ENCODE measurements at places on chromosomes 5 and 9.

DNA sequence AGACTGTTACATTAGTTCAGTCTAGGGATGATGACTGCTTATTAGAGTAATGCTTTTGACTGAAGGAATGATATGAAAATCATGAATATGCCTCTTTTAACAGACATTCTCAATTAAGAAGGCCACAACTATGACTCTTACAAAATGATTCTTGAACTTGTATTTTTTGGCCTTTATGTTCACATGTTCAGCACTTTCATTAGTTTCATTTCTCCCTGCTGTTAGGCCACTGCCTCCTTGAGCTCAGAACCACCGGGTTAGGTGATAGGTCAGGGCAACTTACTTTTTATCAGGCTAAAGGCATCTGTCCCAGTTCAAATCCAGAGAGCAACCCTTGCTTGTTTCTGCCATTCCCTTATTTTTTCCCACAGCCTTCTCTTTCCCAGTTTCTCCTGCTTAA is 235.2 kb upstream of the ELL2 start:
- no peak for DNase-seq

DNA sequence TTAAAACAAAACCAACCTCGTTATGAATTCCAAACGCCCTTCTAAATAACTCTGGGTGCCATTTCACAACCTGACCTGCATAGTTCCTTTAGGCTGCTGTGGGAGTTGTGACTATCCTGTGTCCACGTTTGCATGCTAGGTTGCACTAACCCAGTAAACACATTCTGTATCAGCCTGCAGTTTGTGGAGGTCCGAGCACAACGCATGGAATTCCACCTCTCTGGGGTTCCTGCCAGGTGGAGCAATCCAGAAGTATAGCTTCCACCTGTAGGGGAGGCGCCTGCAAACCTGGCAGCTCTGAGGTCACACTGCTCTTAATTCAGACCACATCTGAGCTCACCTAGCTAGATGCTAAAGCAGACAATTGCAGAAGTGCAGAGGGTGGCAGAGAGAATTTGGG is 57.2 kb downstream of the MARCHF3 start:
- DNase-seq = no peak

- no peak for DNase-seq
Measured at GRCh38 chr9:97721396-97721795, 24.3 kb upstream of the XPA start.

GRCh38 chr5:127685662-127686061 is 17.5 kb upstream of the CCDC192 start:
- DNase-seq = no peak

DNA sequence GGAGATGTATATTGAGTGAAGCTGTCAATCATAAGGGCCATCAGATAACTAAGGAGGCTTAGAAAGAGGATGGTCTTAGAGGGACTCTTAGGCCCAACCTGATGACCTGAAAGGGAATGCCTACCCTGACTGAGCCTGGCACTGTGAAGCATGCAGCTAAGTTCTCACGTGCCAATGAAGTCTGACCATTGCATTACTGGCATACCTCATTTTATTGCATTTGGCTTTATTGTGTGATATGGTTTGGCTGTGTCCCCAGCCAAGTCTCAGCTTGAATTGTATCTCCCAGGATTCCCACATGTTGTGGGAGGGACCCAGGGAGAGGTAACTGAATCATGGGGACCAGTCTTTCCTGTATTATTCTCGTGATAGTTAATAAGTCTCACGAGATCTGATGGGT is 421.6 kb upstream of the SGCD start:
- no peak for DNase-seq

DNA sequence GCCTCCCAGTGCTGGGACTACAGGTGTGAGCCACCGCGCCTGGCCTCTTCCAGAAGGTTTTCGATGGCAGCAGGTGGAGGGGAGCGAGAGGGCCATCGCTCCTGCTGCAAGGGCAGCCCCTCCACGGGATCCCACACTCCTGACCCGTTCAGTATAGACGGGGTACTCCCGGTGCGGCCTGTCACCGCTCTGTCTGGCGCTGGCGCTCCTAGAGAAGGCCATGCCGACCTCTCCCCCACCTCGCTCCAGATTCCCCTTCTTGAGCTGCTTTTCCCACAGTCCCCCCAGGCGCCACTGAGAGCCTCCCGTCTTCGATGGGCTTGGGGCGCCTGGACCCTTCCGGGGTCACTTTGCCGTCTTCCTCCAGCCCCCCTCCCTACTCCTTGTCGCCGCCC is 4.3 kb upstream of the SQSTM1 start:
- no peak for DNase-seq

- DNase-seq = peak; percentile 33
Measured at GRCh38 chr5:86679529-86679928, 61.8 kb downstream of the COX7C start.

GRCh38 chr5:42035526-42035925 is 110.4 kb downstream of the FBXO4 start:
- DNase-seq = no peak

GRCh38 chr9:105830461-105830860 is 136.1 kb downstream of the TMEM38B start:
- no peak for DNase-seq

GRCh38 chr5:149149942-149150341 is 8.6 kb downstream of the ABLIM3 start:
- DNase-seq = no peak

DNA sequence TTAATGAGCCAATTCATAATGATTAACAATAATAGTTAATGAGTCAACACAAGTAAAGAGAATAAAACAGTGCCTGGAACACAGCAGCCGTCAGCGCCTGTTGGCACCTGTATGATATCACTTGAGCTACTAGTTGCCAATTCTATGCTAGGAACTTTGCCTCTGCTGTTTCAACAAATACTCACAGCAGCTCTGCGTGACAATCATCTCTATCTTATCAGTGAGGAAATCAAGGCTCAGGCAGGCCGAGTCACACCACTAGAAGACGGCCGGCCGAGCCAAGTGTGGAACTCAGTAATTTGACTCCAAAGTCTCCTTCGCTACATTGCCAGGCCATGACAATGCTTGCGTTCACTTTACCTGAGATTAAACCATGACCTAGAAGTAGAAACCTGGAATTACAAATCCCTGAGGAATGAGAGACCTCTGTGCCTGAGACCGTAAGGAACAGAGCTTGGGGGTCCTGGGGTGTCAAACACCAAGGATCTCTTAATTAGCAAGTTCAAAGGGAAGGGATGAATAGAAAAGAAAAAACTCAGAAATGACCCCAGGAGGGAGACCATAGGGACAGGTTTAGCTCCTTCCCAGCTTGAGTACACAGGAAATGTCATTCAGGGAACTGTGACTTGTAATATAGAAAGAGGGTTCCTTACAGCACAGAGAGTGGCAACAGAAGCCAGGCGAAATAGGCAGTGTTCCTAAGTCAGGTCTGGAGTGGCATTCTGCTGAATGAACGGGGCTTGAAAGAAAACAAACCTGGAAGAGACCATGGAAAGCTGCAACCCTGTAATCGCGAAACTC is 109.1 kb downstream of the SUSD1 start:
- no peak for DNase-seq

DNA sequence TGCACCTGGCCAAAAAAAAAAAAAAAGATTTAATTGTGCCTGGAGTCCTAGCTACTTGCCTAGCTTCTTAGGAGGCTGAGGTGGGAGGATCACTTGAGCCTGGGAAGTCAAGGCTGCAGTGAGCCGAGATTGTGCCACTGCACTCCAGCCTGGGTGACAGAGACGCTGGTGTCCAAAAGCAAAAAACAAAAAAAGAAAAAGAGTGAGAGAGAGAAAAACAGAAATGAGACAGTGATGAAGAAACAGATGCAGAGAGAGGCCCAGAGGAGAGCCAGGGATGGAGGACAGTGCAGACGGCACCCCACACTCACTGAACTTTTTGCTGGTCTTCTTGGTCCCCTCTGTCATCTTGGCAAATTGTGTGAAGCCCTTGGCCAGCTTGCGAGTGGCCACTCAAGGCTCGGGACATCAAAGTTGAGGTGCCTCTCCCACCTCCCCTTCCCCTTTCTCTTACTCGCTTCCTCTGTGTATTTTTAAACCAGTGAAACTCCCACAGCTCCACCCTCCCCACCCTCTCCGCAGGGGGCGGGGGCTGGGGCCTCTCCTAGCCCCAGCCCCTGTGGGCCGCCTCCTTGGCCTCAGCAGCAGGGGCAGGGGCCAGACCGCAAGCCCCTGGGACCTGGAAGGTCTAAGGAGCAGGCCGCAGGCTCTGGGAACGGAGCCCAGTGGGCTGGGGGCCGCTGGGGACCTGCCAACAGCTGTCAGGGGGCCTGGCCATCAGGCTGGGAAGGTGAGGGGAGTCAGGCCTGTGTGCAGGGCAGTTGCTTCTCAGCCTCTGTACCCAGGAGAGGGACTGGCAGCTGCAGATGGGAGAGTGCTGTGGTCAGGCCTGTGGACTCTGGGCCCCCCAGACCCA is at the start of gene SH2D3C:
Gene SH2D3C (minus strand): TSS at position 387 of the 856 bp plus-strand sequence. CDS start 39 bp downstream, at position 348.
- no peak for DNase-seq

- DNase-seq = no peak
Measured at GRCh38 chr5:142032747-142033631, 20.2 kb upstream of the GNPDA1 start.

DNA sequence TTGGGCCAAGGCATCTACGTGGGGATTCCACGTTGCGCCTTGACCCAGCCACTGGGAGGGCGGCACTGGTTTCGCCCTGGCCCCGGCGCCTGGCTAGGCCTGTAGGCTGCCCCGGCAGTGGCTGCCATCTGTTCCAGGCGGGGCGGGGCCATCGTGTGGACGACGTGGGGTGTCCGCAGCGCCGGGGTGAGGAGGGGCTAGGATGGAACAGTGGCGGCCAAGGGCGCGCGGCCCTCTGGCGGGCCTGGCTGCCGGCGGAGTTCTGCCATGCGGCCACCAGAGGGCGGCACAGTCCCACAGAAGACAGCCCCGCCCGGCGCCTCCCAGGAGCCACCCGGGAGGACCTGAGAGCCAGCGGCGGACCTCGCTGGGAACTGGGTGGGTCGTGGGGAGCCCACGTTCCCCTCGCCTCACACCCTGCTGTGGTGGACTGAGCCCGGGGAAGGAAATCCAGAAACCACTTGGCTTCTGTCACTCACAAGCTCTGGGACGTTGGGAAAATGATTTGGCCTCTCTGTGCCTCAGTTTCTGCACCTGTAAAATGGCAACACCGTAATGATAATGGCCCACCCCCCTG is 22.6 kb upstream of the RAPGEF1 start:
- DNase-seq = peak; percentile 80

DNA sequence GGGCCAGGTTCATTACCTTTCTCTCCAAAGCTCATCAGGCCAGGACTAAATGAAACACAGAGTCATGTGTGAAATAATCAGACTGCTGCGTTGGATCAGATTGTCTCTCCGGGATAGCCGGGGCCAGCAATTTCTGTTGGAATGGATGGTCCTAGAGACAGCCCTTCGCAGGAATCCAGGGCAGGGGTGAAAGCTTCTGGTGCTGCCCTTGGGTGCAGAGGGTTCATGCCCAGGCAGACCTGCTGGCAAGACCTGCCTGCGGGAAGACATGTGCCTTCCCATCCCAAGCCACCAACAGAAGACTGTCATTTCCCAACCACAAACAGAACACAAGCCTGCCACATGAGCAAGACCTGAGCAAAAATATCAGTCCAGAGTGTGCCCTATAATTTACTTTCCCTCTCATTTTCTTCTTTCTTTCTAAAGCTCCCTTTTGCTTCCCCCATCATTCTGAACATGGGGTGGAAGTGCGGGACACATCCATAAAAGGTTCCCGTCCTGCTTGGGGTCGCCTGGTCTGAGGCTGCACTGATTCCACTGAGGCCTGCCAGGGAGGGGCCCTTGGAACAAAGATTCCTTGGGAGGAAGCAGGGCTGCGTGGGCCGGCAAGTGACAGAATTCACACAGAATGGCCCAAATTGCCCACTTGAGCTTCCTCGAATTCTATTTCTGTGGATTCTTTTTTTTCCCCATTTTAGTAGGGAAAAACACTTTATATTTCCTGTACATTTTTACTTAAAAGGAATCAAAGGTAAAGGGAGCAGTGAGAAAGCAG is 57.3 kb downstream of the UBE2QL1 start:
- DNase-seq = no peak

- no peak for DNase-seq
Measured at GRCh38 chr5:103117471-103117991, 2.4 kb downstream of the GIN1 start.
